Liver (tissue), 10 donors: ENCODE measurements at places on chromosomes 4 and X. TPM values are rescaled to one million over a fixed set of nuclear protein-coding genes. Genes with fewer than 3 reads are reported as not detected.

- H3K27me3 ChIP-seq, result no peaks in the 10 kb centered on the region
- peaks cover 33% of the 10 kb centered on the region for H3K4me1 ChIP-seq
- no peak for DNase-seq
- H3K27ac ChIP-seq, result peak overlapping the region; percentile 91
- H3K36me3 ChIP-seq, result peaks cover 8% of the 10 kb centered on the region
These were observed 6.2 kb downstream of the TMEM131L start for GRCh38 chr4:153472122-153473037.

- H3K4me1 ChIP-seq, result no peaks in the 10 kb centered on the region
- no peaks in the 10 kb centered on the region for H3K36me3 ChIP-seq
- H3K27ac ChIP-seq, result no peak overlapping the region
- H3K27me3 ChIP-seq, result no peaks in the 10 kb centered on the region
- no peak overlapping the region for H3K4me3 ChIP-seq
These were observed 59.4 kb upstream of the RBPJ start for GRCh38 chr4:26261405-26261804.

GRCh38 chrX:15465347-15465746, 27.8 kb downstream of the PIR start:
- DNase-seq, result no peak
- H3K27me3 ChIP-seq, result no peaks in the 10 kb centered on the region
- H3K4me3 ChIP-seq, result no peak overlapping the region
- no peaks in the 10 kb centered on the region for H3K36me3 ChIP-seq
- no peak overlapping the region for H3K27ac ChIP-seq

DNA sequence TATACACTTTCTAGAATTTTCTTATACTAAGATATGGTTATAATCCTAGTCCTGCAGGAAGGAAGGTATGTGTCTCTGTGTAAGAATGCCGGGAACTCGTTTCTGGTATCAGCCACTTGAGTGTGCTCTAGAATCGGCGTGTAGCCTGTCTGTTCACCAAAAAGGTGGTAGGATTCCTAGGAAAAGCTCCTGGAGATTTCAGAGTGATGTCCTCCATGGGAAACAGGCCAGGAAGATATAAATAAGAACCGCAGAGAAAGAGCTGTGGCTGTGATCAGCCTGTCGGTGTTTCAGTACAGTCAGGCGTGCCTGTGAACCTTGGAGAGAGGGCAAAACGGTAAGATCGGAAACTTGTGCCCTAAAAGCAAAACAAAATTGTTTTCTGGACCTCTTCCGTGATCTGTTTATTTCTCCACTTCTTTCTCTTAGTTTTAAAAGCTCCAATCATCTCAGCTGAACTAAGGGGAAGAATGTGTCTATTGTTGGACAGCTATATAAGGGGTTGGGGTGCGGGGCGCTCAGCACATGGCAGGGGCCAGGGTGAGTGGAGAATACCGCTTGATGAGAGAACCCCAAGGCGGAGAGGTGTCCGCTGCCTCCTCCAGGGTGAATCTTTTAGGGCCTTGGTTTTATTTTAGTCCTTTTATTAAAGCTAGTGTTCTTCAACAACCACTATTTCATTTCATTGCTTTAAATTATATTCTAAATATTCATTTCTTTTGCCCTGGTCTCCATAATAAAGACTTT, 303.8 kb upstream of the TENM3 start:
- no peak for DNase-seq
- no peak overlapping the region for H3K4me3 ChIP-seq
- H3K4me1 ChIP-seq, result no peaks in the 10 kb centered on the region
- H3K36me3 ChIP-seq, result no peaks in the 10 kb centered on the region
- no peak overlapping the region for H3K27ac ChIP-seq

DNA sequence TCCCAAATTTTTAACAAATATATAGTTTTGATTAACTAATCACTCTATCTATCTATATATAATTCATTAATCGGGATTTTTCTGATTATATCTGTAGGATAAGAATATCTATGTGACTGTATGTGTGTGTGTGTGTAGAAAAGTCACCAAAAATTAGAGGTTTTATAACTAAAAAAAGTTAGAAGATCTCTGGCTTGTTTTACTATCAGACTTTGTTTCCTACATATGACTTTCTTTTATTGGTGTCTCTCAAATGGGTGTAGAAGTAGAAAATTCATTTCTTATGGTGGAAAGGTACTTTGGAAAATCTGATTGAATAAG, 26.7 kb upstream of the TMPRSS11D start:
- H3K4me3 ChIP-seq, result no peak overlapping the region
- no peaks in the 10 kb centered on the region for H3K27me3 ChIP-seq
- H3K4me1 ChIP-seq, result no peaks in the 10 kb centered on the region
- no peak overlapping the region for H3K27ac ChIP-seq
- no peak for DNase-seq
- H3K36me3 ChIP-seq, result no peaks in the 10 kb centered on the region

GRCh38 chr4:27913738-27914137, 1053.1 kb downstream of the STIM2 start:
- H3K4me3 ChIP-seq, result no peak overlapping the region
- no peaks in the 10 kb centered on the region for H3K4me1 ChIP-seq
- H3K27ac ChIP-seq, result no peak overlapping the region
- no peak for DNase-seq

DNA sequence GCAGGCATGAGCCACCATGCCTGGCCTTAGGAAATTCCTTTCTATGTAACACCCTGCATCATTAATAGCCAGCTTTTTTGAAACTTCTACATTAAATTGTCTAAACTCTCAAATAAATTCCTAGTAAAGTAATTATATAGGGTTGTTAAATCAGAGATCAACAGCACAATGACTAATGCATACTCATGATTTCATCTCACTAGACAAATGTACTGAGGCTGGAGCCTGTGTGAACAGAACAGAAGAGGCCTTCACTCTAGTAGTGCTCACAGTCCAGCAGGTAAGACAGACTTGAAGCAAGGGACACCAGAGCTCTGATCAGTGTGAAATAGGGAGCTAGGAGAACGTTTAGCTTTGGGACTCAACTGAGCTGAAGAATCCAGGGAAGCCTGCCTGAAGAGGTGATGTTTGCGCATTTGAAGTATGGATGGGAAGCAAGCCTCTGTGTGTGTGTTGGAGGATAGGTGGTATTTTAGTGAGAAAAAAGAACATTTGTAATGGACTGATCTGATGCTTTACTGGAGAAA, 3.9 kb downstream of the ZFP42 start:
- DNase-seq, result no peak
- H3K27ac ChIP-seq, result no peak overlapping the region
- H3K4me3 ChIP-seq, result no peak overlapping the region
- peaks cover 5% of the 10 kb centered on the region for H3K27me3 ChIP-seq

DNA sequence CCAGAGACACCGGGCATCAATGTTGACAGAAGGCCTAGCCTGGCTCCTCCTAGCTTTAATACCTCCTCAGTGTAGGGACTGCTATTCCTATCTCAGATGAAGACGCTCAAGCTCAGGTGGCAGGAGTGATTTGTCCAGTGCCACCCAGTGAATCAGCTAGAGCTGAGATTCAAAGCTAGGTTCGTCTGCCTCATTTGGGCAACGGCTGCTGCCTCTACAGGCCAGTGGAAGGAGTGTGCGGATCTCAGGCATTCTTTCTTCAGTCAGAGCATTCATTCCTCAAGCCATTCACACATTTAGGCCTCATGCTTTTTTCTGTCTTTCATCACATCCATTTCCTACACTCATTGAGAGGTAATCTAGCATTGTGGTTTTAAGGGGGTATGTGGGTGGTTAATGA, 7.3 kb downstream of the TSR2 start:
- no peaks in the 10 kb centered on the region for H3K27me3 ChIP-seq
- H3K4me3 ChIP-seq, result no peak overlapping the region
- H3K4me1 ChIP-seq, result no peaks in the 10 kb centered on the region
- no peak for DNase-seq

GRCh38 chr4:60359746-60360367, 840.3 kb upstream of the ADGRL3 start:
- DNase-seq, result no peak
- H3K36me3 ChIP-seq, result no peaks in the 10 kb centered on the region
- H3K27ac ChIP-seq, result no peak overlapping the region
- H3K4me3 ChIP-seq, result no peak overlapping the region
- no peaks in the 10 kb centered on the region for H3K4me1 ChIP-seq

GRCh38 chr4:75251547-75251946, 262.7 kb downstream of the RCHY1 start:
- H3K27ac ChIP-seq, result no peak overlapping the region
- DNase-seq, result no peak
- no peaks in the 10 kb centered on the region for H3K4me1 ChIP-seq
- peaks cover 2% of the 10 kb centered on the region for H3K27me3 ChIP-seq

- no peak for DNase-seq
- no peak overlapping the region for H3K4me3 ChIP-seq
- no peaks in the 10 kb centered on the region for H3K36me3 ChIP-seq
- no peaks in the 10 kb centered on the region for H3K27me3 ChIP-seq
- peaks cover 2% of the 10 kb centered on the region for H3K4me1 ChIP-seq
These were observed 246.8 kb upstream of the TET2 start for GRCh38 chr4:104899863-104900262.

DNA sequence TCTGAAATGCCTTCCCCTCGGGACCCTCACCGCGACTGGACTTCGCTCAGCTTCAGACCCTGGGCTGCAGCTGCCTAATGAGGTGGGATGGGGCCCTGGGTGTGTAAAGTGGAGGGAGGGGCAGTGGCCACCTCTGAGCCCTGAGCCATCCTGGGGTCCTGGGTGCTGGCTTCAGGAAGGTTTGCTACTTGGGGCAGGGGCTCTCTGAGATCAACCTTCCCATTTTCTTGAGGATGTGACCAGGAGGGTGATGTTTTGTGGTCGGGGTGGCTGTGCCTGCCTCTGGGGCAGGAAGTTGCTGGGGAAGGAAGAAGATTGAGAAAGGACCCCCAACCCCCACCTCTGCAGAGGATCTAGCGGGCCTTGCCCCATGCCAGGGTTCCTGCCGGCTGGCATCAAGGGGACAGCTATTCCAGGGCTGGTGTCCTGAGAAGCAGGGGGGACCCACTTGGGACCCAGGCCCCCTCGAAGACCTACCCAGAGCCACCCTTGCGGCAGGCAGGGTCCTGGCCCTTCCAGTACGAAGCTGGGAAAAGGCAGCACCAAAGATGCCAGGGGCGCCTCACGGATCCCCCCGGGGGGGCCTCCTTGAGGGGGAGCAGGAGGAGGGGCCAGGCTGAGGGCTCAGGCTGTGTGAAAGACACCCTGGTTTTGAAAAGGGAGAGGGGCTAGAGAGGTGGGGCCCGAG, 6.5 kb downstream of the SH3BP2 start:
- peaks cover 85% of the 10 kb centered on the region for H3K4me1 ChIP-seq
- H3K27ac ChIP-seq, result peak overlapping the region; percentile 96
- peak overlapping the region; percentile 5 for H3K4me3 ChIP-seq

- H3K4me1 ChIP-seq, result no peaks in the 10 kb centered on the region
- H3K27me3 ChIP-seq, result no peaks in the 10 kb centered on the region
- H3K4me3 ChIP-seq, result no peak overlapping the region
- H3K36me3 ChIP-seq, result peaks cover 81% of the 10 kb centered on the region
- no peak for DNase-seq
These were observed 74.1 kb downstream of the STARD8 start for GRCh38 chrX:68721546-68721945.

DNA sequence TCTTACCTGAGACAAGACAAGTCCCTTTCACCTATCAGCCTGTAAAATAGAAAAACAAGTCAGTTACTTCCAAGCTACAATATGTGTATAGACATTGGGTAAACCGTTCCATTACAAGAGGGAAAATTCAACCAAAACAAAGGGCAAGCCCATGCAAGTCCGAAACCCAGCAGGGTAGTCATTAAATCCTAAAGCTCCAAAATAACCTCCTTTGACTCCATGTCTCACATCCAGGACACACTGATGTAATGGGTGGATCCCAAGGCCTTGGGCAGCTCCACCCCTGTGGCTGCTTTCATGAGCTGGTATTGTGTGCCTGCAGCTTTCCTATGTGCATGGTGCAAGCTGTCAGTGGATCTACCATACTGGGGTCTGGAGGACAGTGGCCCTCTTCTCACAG, 14.7 kb upstream of the FAM47B start:
- no peak overlapping the region for H3K4me3 ChIP-seq
- no peak for DNase-seq
- H3K27me3 ChIP-seq, result no peaks in the 10 kb centered on the region
- H3K27ac ChIP-seq, result no peak overlapping the region
- no peaks in the 10 kb centered on the region for H3K36me3 ChIP-seq
- H3K4me1 ChIP-seq, result no peaks in the 10 kb centered on the region

- H3K4me1 ChIP-seq, result peaks cover 12% of the 10 kb centered on the region
- no peak for DNase-seq
- H3K4me3 ChIP-seq, result no peak overlapping the region
These were observed 13.3 kb upstream of the FGFR3 start for GRCh38 chr4:1779588-1780382.

DNA sequence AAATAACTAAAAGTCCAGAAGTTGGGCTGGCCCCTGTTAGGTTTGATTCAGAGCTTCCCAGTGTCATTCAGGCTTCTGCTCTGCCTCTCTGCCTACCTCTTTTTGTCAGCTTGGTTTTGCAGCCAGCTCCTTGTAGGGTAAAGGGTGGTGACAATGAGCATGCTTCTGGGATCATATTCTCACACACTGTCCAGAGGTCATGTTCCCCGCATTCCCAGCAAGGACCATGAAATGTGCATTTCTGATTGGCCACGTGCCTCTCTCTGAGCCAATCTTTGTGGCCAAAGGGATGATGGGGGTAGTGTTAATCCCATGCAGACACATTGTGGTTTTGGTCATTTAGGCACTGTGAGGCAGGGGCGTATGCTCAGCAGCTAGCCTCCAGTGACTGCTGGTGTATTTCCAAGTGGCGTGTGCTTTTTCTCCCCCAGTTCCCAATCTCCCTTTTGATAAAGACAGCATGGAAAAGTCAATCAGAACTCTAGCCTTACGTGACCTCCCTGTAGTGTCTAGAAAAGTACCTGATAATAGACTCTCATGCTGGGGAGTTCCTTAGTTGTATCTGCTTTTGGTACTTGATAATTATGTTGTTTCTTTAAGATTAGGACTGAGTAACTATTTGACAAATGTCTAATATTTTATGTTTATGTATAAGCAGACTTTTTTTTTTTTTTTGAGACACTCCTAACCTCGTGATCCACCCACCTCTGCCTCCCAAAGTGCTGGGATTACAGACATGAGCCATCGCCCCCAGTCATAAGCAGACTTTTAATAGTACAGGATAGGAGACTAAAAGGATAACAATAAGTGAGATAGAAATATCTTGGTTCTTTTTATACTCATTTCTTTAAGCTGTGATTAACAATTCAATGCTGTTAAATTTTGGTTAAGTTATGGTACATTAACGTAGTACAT, 57.8 kb downstream of the KIAA0232 start:
- peaks cover 5% of the 10 kb centered on the region for H3K36me3 ChIP-seq
- no peak overlapping the region for H3K27ac ChIP-seq
- H3K4me1 ChIP-seq, result peaks cover 3% of the 10 kb centered on the region
- no peak overlapping the region for H3K4me3 ChIP-seq
- no peaks in the 10 kb centered on the region for H3K27me3 ChIP-seq

GRCh38 chr4:144831971-144832370, 186.0 kb downstream of the HHIP start:
- no peak for DNase-seq
- H3K4me1 ChIP-seq, result no peaks in the 10 kb centered on the region
- no peaks in the 10 kb centered on the region for H3K36me3 ChIP-seq
- H3K27ac ChIP-seq, result no peak overlapping the region

Gene CABS1
- total RNA-seq, result not detected

Gene TLR10
- total RNA-seq, result 1.9 TPM

Gene OPN1MW3
- total RNA-seq, result not detected

Gene UGT2B10
- 139 TPM for total RNA-seq

Gene CSAG2
- total RNA-seq, result not detected

Gene ZDHHC15
- 0.23 TPM for total RNA-seq

Gene G3BP2
- 81.6 TPM for total RNA-seq

Gene EXOC1L
- total RNA-seq, result not detected

Gene MAB21L2
- 1.5 TPM for total RNA-seq

Gene XKRX
- total RNA-seq, result not detected

Gene SATL1
- 0.05 TPM for total RNA-seq

Gene SULT1B1
- 0.28 TPM for total RNA-seq

Gene P2RY10
- 0.25 TPM for total RNA-seq

Gene DDIT4L
- 0.08 TPM for total RNA-seq

Gene HPGD
- total RNA-seq, result 113 TPM
